ENCODE measurements at places on chromosomes 3 and 15. TPM values are rescaled to one million over a fixed set of nuclear protein-coding genes. Genes with fewer than 3 reads are reported as not detected.

The CEP19 gene
- 0.41 TPM for total RNA-seq

The ZMYND10 gene
- 1.2 TPM for total RNA-seq

The EFCC1 gene
- 0.24 TPM for total RNA-seq

The NPAP1 gene
- not detected for total RNA-seq

The KLHL18 gene
- 61.6 TPM for total RNA-seq

The CA12 gene
- not detected for total RNA-seq

The DUOX1 gene
- not detected for total RNA-seq

The ALCAM gene
- 2.9 TPM for total RNA-seq

The TMEM266 gene
- not detected for total RNA-seq

The MKRN3 gene
- total RNA-seq, result 1.1 TPM

Measured in CD8-positive, alpha-beta T cell (primary cell).